Thyroid gland (tissue), 4 donors: ENCODE measurements at places on chromosomes 3 and 15. TPM values are rescaled to one million over a fixed set of nuclear protein-coding genes. Genes with fewer than 3 reads are reported as not detected.

Gene SPINT1
- 91.5 TPM for total RNA-seq

Gene CSPG5
- 0.54 TPM for total RNA-seq

Gene ZPLD1
- not detected for total RNA-seq

Gene C3orf22
- not detected for total RNA-seq

Gene TTC23
- 34.6 TPM for total RNA-seq

Gene ZMYND10
- 8.1 TPM for total RNA-seq

Gene SERPINI2
- not detected for total RNA-seq

Gene LRRC31
- not detected for total RNA-seq

Gene SERPINI1
- total RNA-seq = 3.4 TPM

GRCh38 chr3:71873093-71873611 lies 88.2 kb upstream of the PROK2 start:
- H3K4me1 ChIP-seq = peaks cover 7% of the 10 kb centered on the region
- H3K27me3 ChIP-seq = no peaks in the 10 kb centered on the region
- no peaks in the 10 kb centered on the region for H3K36me3 ChIP-seq
- peak overlapping the region; percentile 4 for H3K27ac ChIP-seq
- DNase-seq = peak; percentile 57

GRCh38 chr3:72255791-72256559 lies 471.0 kb upstream of the PROK2 start:
- H3K36me3 ChIP-seq = no peaks in the 10 kb centered on the region
- no peaks in the 10 kb centered on the region for H3K27me3 ChIP-seq
- H3K4me1 ChIP-seq = peaks cover 16% of the 10 kb centered on the region
- DNase-seq = peak; percentile 48
- no peak overlapping the region for H3K4me3 ChIP-seq

DNA sequence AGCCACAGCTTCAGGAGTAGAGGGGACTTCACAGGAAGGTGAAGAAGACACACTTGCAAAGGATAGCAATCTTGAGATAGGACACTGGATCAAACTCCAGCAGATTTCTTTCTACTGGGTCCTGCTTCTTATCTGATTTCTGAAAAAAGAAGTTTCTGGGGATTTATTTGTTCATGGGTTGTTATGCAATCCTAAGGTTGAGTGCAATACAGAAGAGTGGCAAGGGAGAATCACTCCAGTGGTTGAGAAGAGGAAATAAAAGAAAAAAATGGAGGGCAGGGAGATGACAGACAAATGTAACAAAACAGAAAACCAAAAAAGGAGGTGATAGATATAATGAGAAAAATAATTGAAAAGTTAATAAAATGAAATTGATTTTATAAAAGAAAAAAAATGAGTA lies 858.3 kb downstream of the TUSC7 start:
- no peak overlapping the region for H3K4me3 ChIP-seq
- no peaks in the 10 kb centered on the region for H3K4me1 ChIP-seq
- no peak overlapping the region for H3K27ac ChIP-seq
- no peak for DNase-seq
- H3K27me3 ChIP-seq = no peaks in the 10 kb centered on the region

GRCh38 chr3:58258392-58259055 lies 20.9 kb downstream of the ABHD6 start:
- H3K27me3 ChIP-seq = no peaks in the 10 kb centered on the region
- H3K4me1 ChIP-seq = no peaks in the 10 kb centered on the region
- no peak overlapping the region for H3K27ac ChIP-seq
- no peak for DNase-seq
- no peak overlapping the region for H3K4me3 ChIP-seq
- H3K36me3 ChIP-seq = peaks cover 6% of the 10 kb centered on the region

GRCh38 chr15:35440265-35440664 lies 105.7 kb downstream of the DPH6 start:
- no peak for DNase-seq
- H3K27me3 ChIP-seq = no peaks in the 10 kb centered on the region
- no peaks in the 10 kb centered on the region for H3K36me3 ChIP-seq
- no peak overlapping the region for H3K4me3 ChIP-seq
- no peak overlapping the region for H3K27ac ChIP-seq

DNA sequence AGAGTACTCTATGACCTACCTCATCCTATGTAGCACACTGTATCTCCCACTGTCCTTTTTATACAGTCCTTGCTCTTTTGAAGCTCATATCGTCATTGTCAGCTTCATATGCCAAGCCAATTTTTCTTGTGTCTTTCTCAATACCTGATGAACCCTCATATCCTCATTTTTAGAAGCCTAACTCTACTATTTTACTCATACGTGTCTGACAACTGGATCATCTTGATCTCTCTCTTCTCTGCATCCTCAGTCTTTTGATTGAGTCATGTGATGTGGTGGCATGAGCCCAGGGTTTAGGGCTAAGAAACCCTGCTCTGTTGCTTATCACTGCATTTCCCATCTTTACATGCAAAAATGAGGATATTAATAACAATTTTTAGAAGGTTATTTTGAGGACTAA lies 352.0 kb downstream of the LPP start:
- H3K27me3 ChIP-seq = no peaks in the 10 kb centered on the region
- no peaks in the 10 kb centered on the region for H3K4me1 ChIP-seq
- H3K27ac ChIP-seq = no peak overlapping the region
- no peak for DNase-seq
- H3K4me3 ChIP-seq = no peak overlapping the region

GRCh38 chr3:64853456-64853855 lies 165.7 kb upstream of the ADAMTS9 start:
- H3K36me3 ChIP-seq = no peaks in the 10 kb centered on the region
- DNase-seq = no peak
- no peaks in the 10 kb centered on the region for H3K27me3 ChIP-seq
- no peak overlapping the region for H3K27ac ChIP-seq
- peaks cover 12% of the 10 kb centered on the region for H3K4me1 ChIP-seq

GRCh38 chr15:69657626-69658025 lies 205.0 kb downstream of the RPLP1 start:
- no peaks in the 10 kb centered on the region for H3K36me3 ChIP-seq
- no peaks in the 10 kb centered on the region for H3K27me3 ChIP-seq
- no peak overlapping the region for H3K27ac ChIP-seq
- no peak for DNase-seq
- H3K4me1 ChIP-seq = no peaks in the 10 kb centered on the region
- H3K4me3 ChIP-seq = no peak overlapping the region

GRCh38 chr15:49692514-49693090 lies 71.8 kb downstream of the DTWD1 start:
- H3K4me1 ChIP-seq = no peaks in the 10 kb centered on the region
- H3K27ac ChIP-seq = no peak overlapping the region
- no peak overlapping the region for H3K4me3 ChIP-seq
- no peaks in the 10 kb centered on the region for H3K27me3 ChIP-seq

DNA sequence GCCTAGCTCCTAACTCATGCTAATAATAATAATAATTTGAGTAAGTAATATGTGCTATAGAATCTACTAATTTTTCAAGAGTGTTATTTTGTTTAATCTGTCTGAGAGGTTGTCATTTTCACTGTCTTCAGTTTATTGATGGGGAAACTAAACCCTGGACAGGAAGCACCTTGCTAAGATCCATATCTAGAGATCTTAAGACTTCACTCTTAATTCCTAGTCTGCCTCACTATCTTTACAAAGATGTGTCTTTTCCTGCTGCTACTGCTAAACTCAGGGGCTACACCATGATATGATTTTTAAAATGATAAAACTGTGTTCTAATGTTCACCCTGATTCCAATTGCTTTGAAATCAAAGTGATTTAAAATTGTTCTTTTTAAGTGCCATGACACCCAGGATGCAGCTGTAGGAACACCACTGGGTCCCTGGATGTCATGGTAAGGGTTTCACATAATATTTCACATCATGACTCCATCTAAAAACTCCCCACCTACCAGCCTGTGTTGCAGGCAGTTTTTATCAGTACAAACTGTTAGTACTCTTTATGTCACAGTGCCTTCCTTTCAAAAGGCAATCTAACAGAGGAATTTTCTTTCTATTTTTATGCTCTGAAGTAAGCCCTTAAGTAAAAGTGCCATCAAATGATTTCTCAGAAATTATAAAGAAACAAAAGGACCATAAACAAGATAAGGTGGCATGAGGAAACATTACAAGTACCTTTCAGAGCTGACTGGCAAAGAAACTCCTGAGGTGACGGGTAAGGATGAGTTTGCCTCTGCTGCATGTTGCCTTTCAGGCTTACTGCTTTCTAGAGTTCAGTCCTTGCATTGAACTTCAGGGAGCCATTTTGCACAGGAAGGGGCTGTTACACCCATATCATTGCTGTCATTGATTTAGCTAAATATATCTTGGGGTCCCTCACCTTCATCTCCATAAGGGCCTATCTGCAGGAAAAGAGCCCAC lies 160.1 kb upstream of the SATB1 start:
- H3K4me1 ChIP-seq = no peaks in the 10 kb centered on the region
- no peak overlapping the region for H3K27ac ChIP-seq
- no peak for DNase-seq

GRCh38 chr15:76180321-76180720 lies 120.5 kb downstream of the TMEM266 start:
- no peak for DNase-seq
- H3K27ac ChIP-seq = no peak overlapping the region
- no peaks in the 10 kb centered on the region for H3K36me3 ChIP-seq
- no peaks in the 10 kb centered on the region for H3K27me3 ChIP-seq
- no peaks in the 10 kb centered on the region for H3K4me1 ChIP-seq

- peak; percentile 25 for DNase-seq
- no peaks in the 10 kb centered on the region for H3K4me1 ChIP-seq
- no peaks in the 10 kb centered on the region for H3K27me3 ChIP-seq
- H3K36me3 ChIP-seq = no peaks in the 10 kb centered on the region
- H3K27ac ChIP-seq = no peak overlapping the region
These were observed 424.8 kb downstream of the LPP start for GRCh38 chr3:188578576-188579363.

GRCh38 chr3:52193065-52193464 lies 4.9 kb upstream of the ALAS1 start:
- no peak overlapping the region for H3K4me3 ChIP-seq
- DNase-seq = peak; percentile 61

GRCh38 chr3:55002416-55002930 lies 74.6 kb upstream of the LRTM1 start:
- H3K36me3 ChIP-seq = no peaks in the 10 kb centered on the region
- no peak for DNase-seq
- peaks cover 11% of the 10 kb centered on the region for H3K4me1 ChIP-seq
- no peak overlapping the region for H3K4me3 ChIP-seq
- no peak overlapping the region for H3K27ac ChIP-seq

DNA sequence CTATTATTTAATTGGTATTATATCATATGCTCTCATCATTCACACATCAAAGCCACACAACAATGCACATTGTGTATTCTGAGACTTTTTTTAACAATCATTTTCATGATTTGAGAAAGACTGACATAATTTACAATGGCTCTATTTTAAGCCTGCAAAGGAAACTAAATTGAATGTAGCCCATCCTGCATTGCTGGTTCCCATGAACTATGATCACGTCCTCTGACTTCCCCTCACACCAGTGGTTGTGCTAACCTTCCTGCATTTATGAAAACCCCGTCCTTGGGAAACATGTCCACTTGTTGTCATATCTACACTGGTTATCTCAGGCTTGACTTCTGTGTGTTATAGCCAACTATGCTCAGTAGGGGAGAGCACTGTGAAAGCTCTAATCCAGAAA lies 546.2 kb downstream of the MECOM start:
- peaks cover 14% of the 10 kb centered on the region for H3K4me1 ChIP-seq
- no peak for DNase-seq
- H3K36me3 ChIP-seq = no peaks in the 10 kb centered on the region
- no peaks in the 10 kb centered on the region for H3K27me3 ChIP-seq

GRCh38 chr15:101489237-101489598 lies 289 bp downstream of the PCSK6 start:
- H3K36me3 ChIP-seq = no peaks in the 10 kb centered on the region
- H3K4me3 ChIP-seq = no peak overlapping the region
- no peak overlapping the region for H3K27ac ChIP-seq
- H3K27me3 ChIP-seq = no peaks in the 10 kb centered on the region
- DNase-seq = peak; percentile 16
- H3K4me1 ChIP-seq = no peaks in the 10 kb centered on the region

GRCh38 chr3:102057781-102058421 lies 208.6 kb downstream of the NFKBIZ start:
- H3K27ac ChIP-seq = no peak overlapping the region
- H3K4me3 ChIP-seq = no peak overlapping the region
- H3K27me3 ChIP-seq = no peaks in the 10 kb centered on the region
- DNase-seq = no peak
- H3K4me1 ChIP-seq = no peaks in the 10 kb centered on the region

- H3K36me3 ChIP-seq = no peaks in the 10 kb centered on the region
- no peak overlapping the region for H3K27ac ChIP-seq
- H3K4me1 ChIP-seq = no peaks in the 10 kb centered on the region
- no peak overlapping the region for H3K4me3 ChIP-seq
- DNase-seq = no peak
These were observed 19.5 kb downstream of the CX3CR1 start for GRCh38 chr3:39260318-39260717.

DNA sequence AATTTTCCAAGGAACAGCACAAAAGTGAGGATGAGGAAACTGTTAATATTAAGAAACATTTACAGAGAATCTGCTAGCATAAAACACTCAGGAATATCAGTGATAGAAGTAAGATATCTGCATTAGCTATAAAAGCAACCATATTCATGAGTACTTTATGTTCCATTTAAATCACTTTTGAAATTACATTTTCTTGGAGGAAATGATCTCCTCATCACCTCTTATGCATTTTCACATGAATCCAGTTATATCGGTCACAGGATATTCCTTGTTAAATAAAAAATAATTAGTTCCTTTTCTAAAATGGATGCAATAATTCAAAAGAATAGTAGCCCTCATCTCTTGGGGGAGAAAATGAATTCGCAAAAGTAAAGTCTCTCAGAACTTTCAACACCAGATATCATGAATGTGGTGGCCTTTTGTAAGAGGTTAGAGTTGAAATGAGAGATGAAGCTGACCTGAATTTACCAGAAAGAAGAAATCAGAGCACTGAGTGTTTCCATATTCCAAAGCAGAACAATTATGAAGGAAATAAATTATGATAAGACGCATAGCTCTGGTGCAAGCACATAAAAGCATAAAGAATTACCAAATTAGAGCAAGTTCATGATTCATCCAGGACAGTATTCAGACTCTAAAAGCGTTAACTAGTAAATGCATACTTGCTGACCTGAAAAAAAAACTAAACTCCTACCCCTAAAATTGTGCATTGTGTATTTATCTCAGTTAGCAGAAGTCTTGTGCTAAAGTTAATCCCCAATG lies 321.9 kb upstream of the CCDC54 start:
- H3K4me3 ChIP-seq = no peak overlapping the region
- no peaks in the 10 kb centered on the region for H3K4me1 ChIP-seq
- no peaks in the 10 kb centered on the region for H3K36me3 ChIP-seq
- no peak for DNase-seq
- no peaks in the 10 kb centered on the region for H3K27me3 ChIP-seq

DNA sequence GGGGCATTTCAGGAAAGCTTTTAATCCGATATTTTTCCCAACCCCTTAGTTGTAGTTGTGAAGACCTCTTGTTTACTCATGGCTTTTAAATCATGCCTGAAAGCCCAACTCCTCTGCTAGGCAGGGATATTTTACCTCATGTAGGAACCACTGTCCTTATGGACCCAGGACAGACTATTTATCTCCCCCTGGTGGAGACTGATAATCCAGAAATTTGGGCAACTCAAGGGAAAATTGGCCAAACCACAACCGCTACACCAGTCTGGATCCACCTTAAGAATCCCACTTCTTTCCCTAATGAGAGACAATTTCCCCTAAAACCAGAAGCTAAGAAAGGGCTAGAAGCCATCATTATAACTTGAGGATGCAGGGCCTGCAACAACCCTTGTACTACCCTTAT lies 248.1 kb upstream of the STAC start:
- H3K4me1 ChIP-seq = no peaks in the 10 kb centered on the region
- no peaks in the 10 kb centered on the region for H3K36me3 ChIP-seq
- no peak overlapping the region for H3K4me3 ChIP-seq
- no peak for DNase-seq
